ENCODE measurements at places on chromosomes 16 and 17.
A peak's percentile ranks its signal among the peaks of the same experiment; 100 is the strongest.

DNA sequence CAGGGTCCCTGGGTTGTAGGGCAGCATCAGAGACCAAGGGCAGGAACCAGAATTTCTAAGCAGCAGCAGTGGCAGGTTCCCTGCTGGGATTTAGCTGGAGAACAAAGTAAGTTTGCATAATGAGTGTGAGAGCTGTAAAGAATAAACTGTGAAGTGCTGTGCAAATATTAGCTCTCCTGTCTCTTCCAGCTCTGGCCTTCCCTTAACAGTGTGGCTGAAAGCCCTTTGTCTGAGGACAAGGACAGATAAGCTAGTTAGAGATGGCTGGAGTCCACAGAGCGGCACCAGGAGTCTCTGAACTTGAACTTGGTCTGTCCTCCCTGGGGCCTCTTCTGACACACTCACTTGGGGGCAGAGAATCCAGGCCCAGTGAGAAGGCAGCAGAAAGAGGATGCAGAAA is 98.2 kb upstream of the WSCD1 start:
- no peak for DNase-seq

- DNase-seq = no peak
These were observed 679.0 kb upstream of the CA10 start for GRCh38 chr17:52837492-52837891.

DNA sequence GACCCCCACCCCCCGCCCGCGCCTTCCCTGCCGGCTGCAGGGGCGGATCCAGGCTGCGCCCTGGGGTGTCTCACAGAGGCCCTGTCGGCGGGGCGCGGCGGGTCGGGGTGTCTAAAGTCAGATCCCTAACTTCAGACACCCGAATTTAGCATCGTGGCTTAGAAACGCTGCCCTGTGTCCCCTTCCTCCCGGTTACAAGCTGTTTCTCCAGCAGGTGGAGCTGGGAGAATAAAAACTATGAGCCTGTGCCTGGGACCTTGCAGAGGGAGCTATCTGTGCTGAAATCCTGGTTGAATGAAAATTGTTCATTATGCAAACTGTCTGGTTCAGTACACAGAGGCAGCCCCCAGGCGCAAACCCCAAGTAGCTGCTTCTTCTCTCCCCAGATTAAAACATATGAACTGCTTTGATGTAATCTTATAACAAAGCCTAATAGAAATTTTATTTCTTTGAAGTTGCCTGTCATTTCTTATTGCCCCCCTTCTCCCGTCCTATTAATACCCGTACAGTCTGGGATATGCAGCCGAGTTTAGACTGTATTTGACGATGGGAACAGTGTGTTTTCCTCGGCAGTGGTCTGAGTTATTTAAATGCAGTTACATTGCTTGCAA is 79.0 kb downstream of the RPA1 start:
- DNase-seq = peak; percentile 56

GRCh38 chr16:89411335-89411850 is 79.0 kb downstream of the ANKRD11 start:
- no peak for DNase-seq

- no peak for DNase-seq
These were observed 106.2 kb downstream of the XYLT1 start for GRCh38 chr16:17364319-17365210.

DNA sequence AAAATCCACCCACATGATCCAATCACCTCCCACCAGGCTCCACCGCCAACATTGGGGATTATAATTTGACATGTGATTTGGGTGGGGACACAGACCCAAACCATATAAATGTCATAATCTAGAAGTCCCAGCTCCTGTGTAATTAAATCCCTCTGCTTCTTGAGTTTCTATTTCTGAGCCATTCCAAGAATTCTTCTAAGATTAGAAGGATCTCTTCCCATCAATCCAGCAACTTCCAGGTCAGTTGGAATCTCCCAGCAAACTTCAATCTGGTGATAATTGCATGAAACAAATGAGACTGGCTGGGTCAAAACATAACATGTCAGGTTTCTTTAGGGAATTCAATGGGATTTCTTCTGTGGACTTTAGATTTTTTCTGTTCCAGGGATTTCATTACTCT is 127.8 kb upstream of the CDH5 start:
- no peak for DNase-seq

- no peak for DNase-seq
These were observed 6.3 kb downstream of the IGSF6 start for GRCh38 chr16:21646091-21646490.

DNA sequence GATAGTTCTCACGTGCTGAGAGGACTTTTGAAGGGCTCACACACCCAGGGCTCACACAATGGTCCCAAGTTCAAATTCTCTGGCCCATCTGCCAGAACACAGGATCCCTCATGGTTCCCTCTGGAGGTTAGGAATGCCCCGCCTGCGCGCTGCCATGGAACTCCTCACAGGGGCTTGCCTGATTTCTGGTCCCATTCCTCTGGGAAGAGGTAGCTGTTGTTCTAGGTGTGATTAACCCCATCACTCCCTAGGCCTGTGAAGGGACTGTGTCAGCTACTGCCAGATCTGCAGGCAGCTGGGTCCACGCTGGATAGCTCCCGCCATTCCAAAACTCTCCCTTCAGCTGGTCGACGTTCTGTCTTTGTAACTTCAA is 2.3 kb upstream of the ARMC5 start:
- no peak for DNase-seq

DNA sequence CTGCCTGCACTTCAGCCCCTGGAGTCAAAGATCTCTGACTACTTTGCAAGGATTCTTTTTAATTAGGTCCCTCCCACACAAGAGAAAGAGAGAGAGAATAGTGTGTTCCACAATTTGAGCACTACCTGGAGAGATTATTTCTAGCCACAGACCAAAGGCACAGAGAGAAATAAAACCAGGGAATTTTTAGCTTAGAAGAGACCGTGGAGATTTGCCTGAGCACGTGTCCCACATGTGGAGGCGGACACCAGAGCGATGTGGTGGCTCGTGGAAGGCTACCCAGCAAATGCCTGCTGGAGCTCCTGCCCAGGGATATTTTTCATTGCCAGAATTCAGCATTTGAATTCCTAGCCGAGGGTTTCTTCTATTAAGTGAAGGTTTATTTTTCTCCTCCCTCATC is 50.6 kb downstream of the MGAT5B start:
- no peak for DNase-seq

DNA sequence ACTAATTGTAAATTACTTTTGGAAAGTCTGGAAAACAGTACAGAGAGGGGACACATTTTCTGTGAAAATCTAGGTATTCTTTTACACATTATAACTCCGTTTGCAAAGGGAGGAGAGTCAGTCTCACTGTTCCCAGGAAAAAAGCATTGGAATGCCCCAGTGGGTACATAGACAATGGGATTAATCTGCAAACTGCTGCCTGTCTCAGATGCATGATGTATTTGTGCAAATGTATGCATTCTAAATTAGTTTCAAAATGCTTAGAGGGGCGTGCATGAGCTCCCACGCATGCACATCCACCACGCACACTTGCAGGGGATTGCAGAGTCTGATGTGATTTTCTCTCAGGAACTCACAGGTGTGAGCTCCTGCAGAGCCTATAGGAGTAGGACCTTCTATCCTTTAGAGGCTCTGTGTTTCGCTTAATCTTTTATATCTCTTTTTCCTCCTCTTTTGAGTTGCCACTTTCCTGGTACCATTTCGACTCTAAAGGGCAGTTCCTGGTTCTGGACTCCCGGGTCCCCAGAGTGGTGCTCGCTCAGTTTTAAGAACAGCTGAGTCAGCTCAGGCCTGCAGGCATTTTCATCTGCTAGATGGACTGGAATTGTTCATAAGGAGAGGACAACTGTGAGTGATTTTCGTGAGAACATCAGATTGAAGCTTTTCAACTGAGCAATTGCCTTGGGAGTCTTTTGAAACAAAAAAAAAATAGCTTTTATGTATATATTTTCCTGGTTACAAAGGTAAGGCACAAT is 1.1 kb downstream of the BCO1 start:
- DNase-seq = no peak

DNA sequence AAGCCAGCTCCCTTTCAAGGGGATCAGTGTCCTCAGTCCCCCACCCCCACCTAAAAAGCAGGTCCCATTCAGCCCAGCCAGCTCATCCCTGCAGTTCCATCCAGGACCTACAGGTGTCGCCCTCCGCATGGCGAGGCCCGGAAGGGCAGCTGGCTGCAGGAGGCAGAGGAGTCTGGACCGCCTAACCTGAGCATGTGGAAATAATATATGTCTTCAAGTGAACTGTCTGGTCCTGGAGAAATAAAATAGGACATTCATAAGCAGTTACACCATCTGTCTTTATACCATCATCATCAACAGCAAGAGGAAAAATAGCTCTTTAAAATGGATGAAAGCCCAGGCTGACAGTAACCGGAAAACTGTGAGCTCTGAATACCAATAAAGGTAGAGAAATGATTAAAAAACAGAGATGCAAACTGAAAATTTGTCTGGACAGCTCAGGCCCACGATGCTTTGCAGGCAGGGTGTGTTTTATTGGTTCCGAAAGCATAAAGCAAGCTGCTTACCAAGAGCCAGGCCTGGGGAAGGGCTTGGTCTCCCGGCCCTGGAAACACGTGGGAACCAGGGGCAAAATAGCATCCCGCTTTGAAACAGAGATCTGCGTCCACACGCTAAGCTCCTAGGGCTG is 215.2 kb downstream of the ZFHX3 start:
- peak; percentile 92 for DNase-seq

- DNase-seq = no peak
These were observed 5.9 kb downstream of the CYB561 start for GRCh38 chr17:63440127-63440769.

DNA sequence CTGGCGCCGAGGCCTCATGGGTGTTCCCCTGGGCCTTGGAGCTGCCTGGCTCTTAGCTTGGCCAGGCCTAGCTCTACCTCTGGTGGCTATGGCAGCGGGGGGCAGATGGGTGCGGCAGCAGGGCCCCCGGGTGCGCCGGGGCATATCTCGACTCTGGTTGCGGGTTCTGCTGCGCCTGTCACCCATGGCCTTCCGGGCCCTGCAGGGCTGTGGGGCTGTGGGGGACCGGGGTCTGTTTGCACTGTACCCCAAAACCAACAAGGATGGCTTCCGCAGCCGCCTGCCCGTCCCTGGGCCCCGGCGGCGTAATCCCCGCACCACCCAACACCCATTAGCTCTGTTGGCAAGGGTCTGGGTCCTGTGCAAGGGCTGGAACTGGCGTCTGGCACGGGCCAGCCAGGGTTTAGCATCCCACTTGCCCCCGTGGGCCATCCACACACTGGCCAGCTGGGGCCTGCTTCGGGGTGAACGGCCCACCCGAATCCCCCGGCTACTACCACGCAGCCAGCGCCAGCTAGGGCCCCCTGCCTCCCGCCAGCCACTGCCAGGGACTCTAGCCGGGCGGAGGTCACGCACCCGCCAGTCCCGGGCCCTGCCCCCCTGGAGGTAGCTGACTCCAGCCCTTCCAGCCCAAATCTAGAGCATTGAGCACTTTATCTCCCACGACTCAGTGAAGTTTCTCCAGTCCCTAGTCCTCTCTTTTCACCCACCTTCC is 7.9 kb downstream of the HIRIP3 start:
- DNase-seq = no peak

- peak; percentile 76 for DNase-seq
These were observed 5.8 kb upstream of the UNK start for GRCh38 chr17:75778861-75779249.

GRCh38 chr17:46793541-46793940 is 25.0 kb downstream of the WNT3 start:
- DNase-seq = no peak

DNA sequence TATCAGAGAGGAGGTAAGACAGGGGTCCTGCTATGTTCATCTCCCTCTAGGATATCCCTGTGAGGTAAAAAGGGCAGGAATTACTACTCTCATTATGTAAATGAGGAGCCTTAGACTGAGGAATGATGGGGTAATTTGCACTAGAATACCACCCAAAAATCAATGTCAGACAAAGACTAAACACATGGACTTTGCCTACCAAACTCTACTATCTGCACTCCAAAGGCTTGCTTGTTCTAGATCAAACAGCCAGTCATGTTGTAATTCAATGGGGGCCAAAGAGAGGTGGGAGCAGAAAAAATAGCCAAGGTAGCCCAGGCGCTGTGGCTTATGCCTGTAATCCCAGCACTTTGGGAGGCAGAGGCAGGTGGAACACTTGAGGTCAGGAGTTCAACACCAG is 120.7 kb downstream of the LYRM1 start:
- no peak for DNase-seq

DNA sequence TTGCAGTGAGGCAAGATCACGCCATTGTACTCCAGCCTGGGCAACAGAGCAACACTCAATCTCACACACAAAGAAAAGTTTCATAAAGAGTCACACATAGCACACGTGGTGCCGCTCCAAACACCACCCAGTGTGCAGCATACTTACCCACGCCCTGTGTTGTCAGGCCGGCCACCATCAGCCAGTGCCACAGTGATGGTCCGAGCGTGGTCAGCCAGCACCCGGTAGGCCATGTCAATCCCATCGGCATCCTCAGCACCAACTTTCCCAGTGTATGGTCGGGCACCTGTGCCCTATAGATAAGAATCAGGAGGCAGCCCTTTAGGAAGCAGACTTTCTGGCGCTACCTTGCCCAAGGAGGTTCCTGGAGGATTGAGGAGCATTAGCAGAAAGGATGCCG is 17.7 kb upstream of the EXOSC6 start:
- DNase-seq = no peak

GRCh38 chr17:66364508-66364907 is 62.1 kb downstream of the PRKCA start:
- DNase-seq = no peak

GRCh38 chr16:30413112-30413806 is 5.9 kb downstream of the ZNF771 start:
- DNase-seq = no peak

- DNase-seq = no peak
These were observed 38.5 kb upstream of the NKD1 start for GRCh38 chr16:50509521-50510341.

DNA sequence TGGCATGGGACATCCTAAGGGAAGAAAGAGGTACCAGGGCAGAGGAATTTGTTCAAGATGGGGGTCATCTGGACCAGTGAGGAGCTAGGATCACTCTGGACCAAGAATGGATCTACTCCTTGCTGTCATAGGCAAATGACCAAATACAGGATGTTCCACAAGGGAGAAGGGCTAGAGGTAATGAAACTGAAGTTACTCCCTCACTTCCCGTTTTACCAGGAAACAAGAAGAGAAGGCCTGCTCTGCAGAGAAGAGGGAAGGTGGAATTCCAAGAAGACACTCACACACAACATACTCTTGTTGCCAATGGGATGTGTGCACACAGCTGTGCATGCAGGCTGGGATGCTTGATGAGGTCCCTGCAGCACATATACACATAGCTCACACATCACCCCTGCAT is 38.6 kb downstream of the NEUROD2 start:
- DNase-seq = no peak

Measured in glutamatergic neuron (in vitro differentiated cells).